ENCODE measurements at places on chromosomes 6 and 20. TPM values are rescaled to one million over a fixed set of nuclear protein-coding genes. Genes with fewer than 3 reads are reported as not detected.

TFAP2A gene
- total RNA-seq: 45.2 TPM

ADAT2 gene
- total RNA-seq: 19.7 TPM

JPH2 gene
- total RNA-seq: 35.2 TPM

TREML4 gene
- total RNA-seq: not detected

AKAP12 gene
- 52.4 TPM for total RNA-seq

PAX1 gene
- not detected for total RNA-seq

GNRH2 gene
- 1.5 TPM for total RNA-seq

UST gene
- total RNA-seq: 30.9 TPM

PTGIS gene
- 57.8 TPM for total RNA-seq

RUNX2 gene
- total RNA-seq: 18.3 TPM

AGER gene
- 16.9 TPM for total RNA-seq

ZNF334 gene
- 18.7 TPM for total RNA-seq

RSPH9 gene
- 0.68 TPM for total RNA-seq

CUL7 gene
- total RNA-seq: 28.8 TPM

PHACTR3 gene
- total RNA-seq: 0.60 TPM

EPHA7 gene
- total RNA-seq: 4.6 TPM

CPNE5 gene
- total RNA-seq: 3.6 TPM

RBM39 gene
- total RNA-seq: 405 TPM

DLL1 gene
- total RNA-seq: 16.1 TPM

ACOT8 gene
- total RNA-seq: 21.0 TPM

AHCY gene
- 103 TPM for total RNA-seq

AFG1L gene
- 14.5 TPM for total RNA-seq

All from ureter (tissue), 1 donor.